ENCODE measurements at places on chromosomes 7 and 10. TPM values are rescaled to one million over a fixed set of nuclear protein-coding genes. Genes with fewer than 3 reads are reported as not detected.
A peak's percentile ranks its signal among the peaks of the same experiment; 100 is the strongest.

GRCh38 chr10:69697006-69697405 is 67.0 kb downstream of the FAM241B start:
- H3K27me3 ChIP-seq: no peaks in the 10 kb centered on the region
- H3K36me3 ChIP-seq: no peaks in the 10 kb centered on the region
- no peak overlapping the region for H3K27ac ChIP-seq

PHF14 gene
- total RNA-seq: 57.3 TPM

GRCh38 chr10:108597657-108598319 is 1325.5 kb downstream of the XPNPEP1 start:
- H3K4me3 ChIP-seq: no peak overlapping the region
- H3K36me3 ChIP-seq: no peaks in the 10 kb centered on the region
- no peaks in the 10 kb centered on the region for H3K4me1 ChIP-seq
- DNase-seq: no peak
- no peak overlapping the region for H3K27ac ChIP-seq
- no peaks in the 10 kb centered on the region for H3K27me3 ChIP-seq

DNA sequence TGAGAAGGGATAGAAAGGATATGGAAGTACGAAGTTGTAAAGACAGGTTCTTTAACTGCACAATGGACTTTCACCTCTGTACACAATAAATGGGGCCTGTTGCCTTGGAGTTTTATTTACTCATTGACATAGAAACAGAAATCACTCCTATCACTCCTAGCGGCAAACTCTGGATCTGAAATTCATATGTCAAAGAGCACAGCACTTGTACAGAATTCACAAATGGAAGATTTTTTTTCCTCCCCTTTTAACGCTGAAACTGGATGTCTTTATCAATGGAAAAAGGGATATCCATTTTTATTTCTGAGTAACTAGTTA is 18.2 kb downstream of the NT5C3A start:
- H3K36me3 ChIP-seq: no peaks in the 10 kb centered on the region
- DNase-seq: no peak
- H3K27me3 ChIP-seq: no peaks in the 10 kb centered on the region
- H3K4me3 ChIP-seq: no peak overlapping the region
- H3K27ac ChIP-seq: no peak overlapping the region
- peaks cover 5% of the 10 kb centered on the region for H3K4me1 ChIP-seq

GRCh38 chr10:219731-220472 is 84.6 kb downstream of the ZMYND11 start:
- no peaks in the 10 kb centered on the region for H3K4me1 ChIP-seq
- H3K27ac ChIP-seq: no peak overlapping the region
- DNase-seq: no peak

- H3K27ac ChIP-seq: no peak overlapping the region
- peaks cover 4% of the 10 kb centered on the region for H3K4me1 ChIP-seq
- no peaks in the 10 kb centered on the region for H3K36me3 ChIP-seq
- no peak overlapping the region for H3K4me3 ChIP-seq
- H3K27me3 ChIP-seq: peaks cover 26% of the 10 kb centered on the region
These were observed 25.8 kb downstream of the POLL start for GRCh38 chr10:101562231-101562630.

STYXL1 gene
- 36.9 TPM for total RNA-seq

- no peak overlapping the region for H3K4me3 ChIP-seq
- H3K4me1 ChIP-seq: no peaks in the 10 kb centered on the region
- H3K27me3 ChIP-seq: no peaks in the 10 kb centered on the region
- no peak overlapping the region for H3K27ac ChIP-seq
These were observed 308.2 kb upstream of the BMPER start for GRCh38 chr7:33597181-33597580.

ADAMTS14 gene
- 1.8 TPM for total RNA-seq

GRCh38 chr10:12549297-12549696 is 199.9 kb downstream of the CAMK1D start:
- DNase-seq: no peak
- H3K27me3 ChIP-seq: no peaks in the 10 kb centered on the region
- no peak overlapping the region for H3K4me3 ChIP-seq

DNA sequence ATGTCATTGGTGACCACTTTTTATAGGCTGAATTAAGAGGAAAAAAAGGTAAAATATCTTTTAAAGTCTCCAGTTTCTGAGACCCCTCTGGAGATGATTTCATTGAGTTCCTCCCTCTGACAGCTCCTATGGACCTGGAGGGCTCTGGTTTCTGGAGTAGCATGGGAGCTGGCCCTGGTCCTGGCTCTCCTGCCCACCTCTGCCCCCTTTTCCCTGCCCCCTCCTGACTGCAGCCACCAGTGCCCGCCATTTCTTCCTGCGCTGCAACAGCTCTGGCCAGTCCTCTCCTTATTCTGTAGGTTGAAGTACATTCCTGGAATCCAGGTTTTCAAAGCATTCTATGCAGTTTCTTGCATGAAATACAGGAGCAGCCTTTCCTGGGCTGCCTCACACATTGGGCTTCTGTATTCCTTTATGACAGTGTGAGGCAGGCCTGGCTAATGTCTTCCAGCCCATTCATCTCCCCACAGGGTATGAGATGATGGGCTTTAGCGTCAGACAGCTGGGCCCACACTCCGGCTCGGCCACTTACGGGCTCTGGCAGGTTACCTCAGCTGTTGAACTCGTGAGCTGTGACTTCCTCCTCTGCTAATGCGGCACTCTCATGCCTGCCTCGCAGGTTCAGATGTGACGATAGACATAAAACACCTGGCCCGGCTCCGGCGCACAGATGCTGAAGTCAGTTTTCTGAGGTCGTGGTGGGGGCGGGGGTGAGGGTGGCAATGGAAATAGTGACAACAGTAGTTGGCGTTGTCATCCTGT is 101.7 kb downstream of the MGMT start:
- peak overlapping the region; percentile 56 for H3K27ac ChIP-seq
- H3K4me1 ChIP-seq: peaks cover 6% of the 10 kb centered on the region
- no peak overlapping the region for H3K4me3 ChIP-seq

DNA sequence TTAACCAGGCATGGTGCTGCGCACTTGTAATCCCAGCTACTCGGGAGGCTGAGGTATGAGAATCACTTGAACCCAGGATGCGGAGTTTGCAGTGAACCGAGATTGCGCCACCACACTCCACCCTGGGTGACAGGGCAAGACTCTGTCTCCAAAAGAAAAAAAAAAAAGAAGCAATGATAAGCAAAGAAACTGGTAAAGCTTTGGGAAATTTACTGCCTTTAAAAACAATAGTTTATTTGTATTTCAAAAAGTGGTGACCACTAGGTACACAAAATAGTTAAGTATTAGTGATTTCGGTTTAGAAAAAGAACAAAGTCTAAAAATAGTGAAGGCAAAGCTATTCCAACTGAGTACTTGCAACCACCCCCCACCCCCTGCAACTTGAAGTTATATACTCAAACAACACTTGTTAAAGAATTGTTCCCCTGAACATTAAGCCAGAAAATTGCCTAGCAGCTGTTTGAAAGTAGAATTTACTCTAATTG is 37.7 kb downstream of the MALSU1 start:
- H3K36me3 ChIP-seq: peaks cover 56% of the 10 kb centered on the region
- H3K4me3 ChIP-seq: no peak overlapping the region
- no peak for DNase-seq
- H3K27me3 ChIP-seq: no peaks in the 10 kb centered on the region
- no peak overlapping the region for H3K27ac ChIP-seq
- H3K4me1 ChIP-seq: no peaks in the 10 kb centered on the region
